Stimulated activated CD8-positive, alpha-beta memory T cell treated with anti-CD3 and anti-CD28 coated beads, Interleukin-7, amount 100 ng/mL, for 1 hour (primary cell): ENCODE measurements at places on chromosomes 13 and 19.
A peak's percentile ranks its signal among the peaks of the same experiment; 100 is the strongest.

DNA sequence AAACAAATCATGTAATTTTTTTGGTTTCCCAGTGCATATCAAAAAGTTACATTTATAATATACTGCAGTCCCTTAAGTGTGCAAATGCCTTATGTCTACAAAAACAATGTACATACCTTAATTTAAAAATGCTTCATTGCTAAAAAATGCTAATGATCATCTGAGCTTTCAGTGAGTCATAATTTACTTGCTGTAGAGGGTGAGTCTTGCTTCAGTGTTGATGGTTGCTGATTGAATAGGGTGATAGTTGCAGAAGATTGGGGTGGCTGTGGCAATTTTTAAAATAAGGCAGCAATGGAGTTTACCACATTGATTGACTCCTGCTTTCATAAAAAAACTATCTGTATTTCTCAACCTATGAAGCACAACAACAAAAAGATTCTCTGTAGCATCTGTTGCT lies 613.9 kb downstream of the TBC1D4 start:
- no peak for DNase-seq

GRCh38 chr19:19777692-19778091 lies 43.9 kb downstream of the ZNF506 start:
- DNase-seq, result no peak

GRCh38 chr19:49488863-49489537 lies 1.6 kb downstream of the RPL13A start:
- no peak for DNase-seq

- no peak for DNase-seq
Measured at GRCh38 chr13:31172001-31172400, 10.3 kb upstream of the HSPH1 start.

GRCh38 chr13:109105899-109106298 lies 476.5 kb downstream of the MYO16 start:
- DNase-seq, result no peak

DNA sequence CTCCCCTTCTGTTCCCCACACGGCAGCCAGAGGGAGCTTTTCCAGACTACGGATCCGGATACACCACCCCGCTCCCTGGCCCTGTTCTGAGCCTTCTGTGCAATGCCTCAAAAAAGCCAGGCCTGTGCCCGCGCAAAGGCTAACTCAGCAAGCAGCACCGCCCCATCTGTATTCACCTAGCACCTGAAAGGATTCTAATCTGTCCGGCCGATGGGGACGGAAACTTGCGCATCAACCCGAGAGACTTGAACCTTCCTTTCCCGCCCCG lies 589 bp downstream of the ZBTB45 start:
- DNase-seq, result no peak

- DNase-seq, result no peak
Measured at GRCh38 chr19:5286465-5287029, 54.1 kb downstream of the PTPRS start.

- no peak for DNase-seq
Measured at GRCh38 chr13:25848812-25849745, 202.7 kb downstream of the SHISA2 start.

- no peak for DNase-seq
Measured at GRCh38 chr13:84294576-84294975, 412.3 kb upstream of the SLITRK1 start.

DNA sequence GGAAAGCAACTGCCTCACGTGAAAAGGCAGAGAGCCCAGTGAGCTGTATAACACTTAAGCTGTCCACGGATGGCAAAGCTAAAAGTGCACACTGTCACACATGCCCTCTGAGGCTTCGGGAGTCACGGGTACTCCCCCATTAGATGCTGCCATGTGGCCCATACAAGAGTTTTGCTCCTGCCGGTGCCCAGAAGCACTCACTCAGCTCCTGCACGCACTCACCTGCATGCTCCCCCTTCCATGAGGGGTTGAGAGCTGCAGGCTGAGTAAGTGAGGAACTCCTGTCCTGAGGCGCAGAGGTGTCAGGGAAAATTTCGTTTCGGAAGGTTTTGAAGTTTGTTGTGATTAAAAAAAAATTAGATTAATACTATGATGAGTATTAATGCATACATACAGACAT lies 939.2 kb upstream of the ATXN8OS start:
- DNase-seq, result no peak

- no peak for DNase-seq
Measured at GRCh38 chr19:595326-596262, 5.9 kb downstream of the HCN2 start.

GRCh38 chr13:87941226-87941625 lies 270.1 kb downstream of the SLITRK5 start:
- no peak for DNase-seq

DNA sequence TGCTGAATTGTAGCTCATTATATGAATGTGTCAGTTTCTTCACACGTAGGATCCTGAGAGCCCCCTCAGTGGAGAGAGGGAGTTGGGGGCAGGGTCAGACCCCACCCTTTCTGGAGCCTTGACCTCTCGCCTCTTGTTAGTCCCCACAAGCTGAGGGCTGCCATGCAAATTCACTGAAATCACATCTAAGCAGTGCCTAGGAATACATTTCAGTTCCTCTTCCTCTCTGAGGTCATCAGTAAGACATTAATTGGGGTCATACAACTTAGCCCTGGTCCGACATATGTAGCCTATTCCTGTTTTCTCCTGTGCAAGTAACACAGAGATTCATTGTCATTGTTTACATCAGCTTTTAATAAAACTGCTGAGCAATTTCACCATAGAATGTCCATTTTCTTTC lies 30.0 kb downstream of the MYO9B start:
- no peak for DNase-seq

DNA sequence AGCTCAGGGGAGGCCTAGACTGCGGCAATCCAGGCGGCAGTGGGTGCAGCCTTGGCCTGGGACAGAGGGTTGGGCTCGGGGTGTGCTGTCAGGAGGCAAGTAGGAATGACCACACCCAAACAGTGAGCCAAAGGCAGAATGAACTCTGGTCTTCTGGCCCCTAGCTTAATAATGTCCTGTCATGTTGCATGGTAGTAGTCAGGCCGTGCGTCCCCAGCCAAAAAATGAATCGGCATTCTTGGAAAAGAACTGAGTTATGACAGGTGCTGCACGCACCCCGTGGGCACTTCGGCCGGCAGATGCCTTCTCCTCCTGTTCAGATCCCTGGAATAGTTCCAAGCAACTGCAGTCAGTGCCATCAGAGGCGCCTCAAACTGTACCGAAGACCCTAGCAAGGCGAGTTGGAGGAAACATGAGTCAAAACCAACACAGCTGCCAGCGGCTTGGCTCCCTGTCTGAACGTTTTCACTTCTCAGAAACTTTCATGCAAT lies 55.9 kb downstream of the ATP7B start:
- no peak for DNase-seq

DNA sequence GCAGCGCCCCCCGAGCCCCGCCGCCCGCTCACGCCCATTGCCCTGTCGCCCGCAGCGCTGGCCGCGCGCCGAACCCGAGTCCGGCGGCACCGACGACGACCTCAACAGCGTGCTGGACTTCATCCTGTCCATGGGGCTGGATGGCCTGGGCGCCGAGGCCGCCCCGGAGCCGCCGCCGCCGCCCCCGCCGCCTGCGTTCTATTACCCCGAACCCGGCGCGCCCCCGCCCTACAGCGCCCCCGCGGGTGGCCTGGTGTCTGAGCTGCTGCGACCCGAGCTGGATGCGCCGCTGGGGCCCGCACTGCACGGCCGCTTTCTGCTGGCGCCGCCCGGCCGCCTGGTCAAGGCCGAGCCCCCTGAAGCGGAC lies 518 bp downstream of the KLF2 start:
- DNase-seq, result no peak

GRCh38 chr13:48896312-48896711 lies 79.4 kb upstream of the FNDC3A start:
- DNase-seq, result no peak

DNA sequence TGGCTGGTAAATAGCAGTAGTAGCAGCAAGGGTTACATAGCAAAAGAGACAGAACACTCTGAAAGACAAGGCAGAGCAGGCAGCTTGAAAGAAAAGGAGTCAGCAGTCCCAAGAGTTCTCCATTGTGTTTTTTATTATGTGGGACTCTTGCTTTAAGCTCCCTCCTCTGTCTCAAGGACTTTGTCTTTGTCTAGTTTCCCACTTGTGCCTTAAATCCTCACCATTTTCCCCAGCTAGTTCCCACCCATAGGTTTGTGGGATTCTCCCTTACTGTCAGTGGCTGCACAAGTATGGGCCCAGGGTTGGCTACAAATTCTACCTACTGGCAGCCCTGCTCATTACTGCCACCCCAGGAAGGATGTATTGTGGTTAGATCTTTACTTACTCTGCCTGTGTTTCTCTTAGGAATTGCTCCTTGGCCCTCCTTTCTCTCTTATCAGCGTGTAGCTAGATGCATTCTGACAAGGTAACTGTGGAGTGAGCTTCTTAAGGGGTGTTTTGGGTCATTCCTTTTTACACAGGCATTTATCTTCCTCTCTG lies 413.4 kb upstream of the PCDH9 start:
- DNase-seq, result no peak

GRCh38 chr19:5030136-5030820 lies 61.4 kb downstream of the KDM4B start:
- DNase-seq, result no peak

DNA sequence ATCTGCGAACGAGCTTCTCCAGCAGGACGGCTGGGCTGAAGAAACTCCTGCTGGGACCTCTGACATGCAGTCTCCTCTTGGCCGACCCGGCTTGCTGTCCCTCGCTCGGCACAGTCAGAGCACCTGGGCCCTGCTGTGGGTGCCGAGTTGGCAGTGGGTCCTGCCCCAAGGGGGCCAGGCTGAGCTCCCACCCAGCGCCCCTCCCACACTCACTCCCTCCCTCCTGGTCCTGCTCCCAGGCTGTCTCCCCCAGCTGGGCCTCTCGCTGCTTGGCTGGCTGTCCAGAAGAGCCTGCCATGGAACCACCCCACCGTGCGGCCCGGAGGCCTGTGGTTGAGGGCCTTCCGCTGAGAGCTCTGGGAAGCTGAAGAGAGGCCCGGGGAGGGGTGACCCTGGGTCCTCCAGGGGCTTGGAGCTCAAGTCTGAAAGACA lies 6.0 kb downstream of the AKT2 start:
- DNase-seq, result no peak

DNA sequence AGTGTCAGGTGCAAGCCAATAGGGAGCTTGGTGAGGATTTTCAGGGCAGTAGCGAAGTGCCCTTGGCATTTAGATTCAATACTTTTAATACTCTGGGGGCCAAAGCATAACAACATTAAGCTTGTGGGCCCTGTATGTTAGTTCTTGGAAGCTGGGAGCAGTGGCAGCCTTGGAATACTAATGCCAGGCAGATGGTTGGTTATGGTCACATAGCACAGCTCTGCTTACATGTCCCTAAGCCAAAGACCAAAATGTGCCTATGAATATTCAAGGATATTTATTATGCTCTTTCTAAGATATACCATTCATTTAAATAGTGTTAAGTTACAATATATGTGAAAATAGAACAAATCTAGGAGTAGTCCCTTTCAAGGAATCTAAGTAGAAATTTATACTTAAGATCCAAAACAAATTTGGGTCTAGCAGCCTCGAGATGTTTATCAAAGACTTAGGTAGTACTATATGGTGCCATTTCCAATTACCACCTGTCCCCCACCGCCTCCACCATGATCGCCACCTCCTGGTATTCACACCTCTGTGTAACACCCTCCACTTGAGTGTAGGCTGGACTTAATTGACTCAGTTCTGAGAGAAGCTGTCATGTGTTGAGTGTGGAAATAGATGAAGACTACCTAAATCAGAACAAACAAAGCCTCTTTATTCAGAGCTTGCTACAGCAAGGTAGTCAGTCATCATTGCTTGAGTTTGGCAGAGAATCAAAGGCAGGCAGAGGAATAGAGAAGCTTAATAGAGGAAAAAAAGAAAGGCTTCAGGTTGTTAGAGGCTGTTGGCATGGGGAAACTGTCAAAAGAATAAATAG lies 261.0 kb downstream of the GPC5 start:
- no peak for DNase-seq

GRCh38 chr13:97226013-97226412 lies 3.9 kb downstream of the MBNL2 start:
- DNase-seq, result no peak

GRCh38 chr19:43152214-43152613 lies 34.1 kb downstream of the PSG5 start:
- no peak for DNase-seq

GRCh38 chr19:7742991-7743390 lies 4.3 kb downstream of the CD209 start:
- no peak for DNase-seq

DNA sequence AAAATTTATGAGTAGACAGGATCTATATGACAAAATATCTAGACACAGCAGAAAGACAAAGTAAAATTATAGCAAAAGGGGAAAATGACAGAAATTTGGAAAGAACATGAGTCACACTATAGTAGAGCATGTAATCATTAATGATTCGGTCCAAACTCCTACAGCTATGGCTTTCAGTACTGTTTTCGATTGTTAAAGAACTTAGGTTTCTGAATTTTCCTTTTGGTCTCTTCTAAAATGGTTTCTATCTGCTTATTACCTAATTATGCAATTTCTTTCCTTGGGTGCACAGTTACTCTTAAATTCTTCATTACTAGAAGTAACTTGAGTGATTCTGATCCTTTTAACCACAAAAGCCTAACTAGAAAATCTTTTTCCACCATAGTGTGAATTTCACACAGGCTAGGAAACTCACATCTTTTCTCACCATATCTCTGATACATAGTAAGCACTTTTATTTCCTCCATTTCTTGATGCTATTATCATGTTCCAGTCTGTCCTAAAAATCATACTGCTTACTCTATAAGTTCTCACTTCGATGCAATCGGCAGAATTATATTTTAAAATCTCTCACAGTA lies 1101.4 kb downstream of the PCDH9 start:
- no peak for DNase-seq

GRCh38 chr19:39397360-39398296 lies 6.5 kb downstream of the MED29 start:
- DNase-seq, result peak; percentile 89

DNA sequence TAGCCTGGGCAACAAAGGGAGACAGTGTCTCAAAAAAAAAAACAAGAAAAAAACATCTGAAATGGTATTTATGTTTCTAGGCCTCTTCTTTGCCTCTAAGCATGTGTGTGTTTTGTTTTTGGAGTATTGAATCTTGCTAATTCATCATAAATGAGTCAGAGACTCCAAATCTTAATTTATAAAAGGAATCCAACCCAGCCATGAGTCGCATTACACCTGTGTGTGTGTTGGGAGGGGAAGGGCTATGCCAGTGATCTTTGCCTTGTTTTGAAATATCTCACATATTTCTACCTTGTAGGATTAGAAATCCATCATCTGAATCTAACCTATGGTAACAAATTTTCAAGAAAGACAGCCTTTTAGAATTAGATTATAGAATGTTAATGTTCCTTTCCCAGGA lies 4.0 kb downstream of the ZNF331 start:
- no peak for DNase-seq

DNA sequence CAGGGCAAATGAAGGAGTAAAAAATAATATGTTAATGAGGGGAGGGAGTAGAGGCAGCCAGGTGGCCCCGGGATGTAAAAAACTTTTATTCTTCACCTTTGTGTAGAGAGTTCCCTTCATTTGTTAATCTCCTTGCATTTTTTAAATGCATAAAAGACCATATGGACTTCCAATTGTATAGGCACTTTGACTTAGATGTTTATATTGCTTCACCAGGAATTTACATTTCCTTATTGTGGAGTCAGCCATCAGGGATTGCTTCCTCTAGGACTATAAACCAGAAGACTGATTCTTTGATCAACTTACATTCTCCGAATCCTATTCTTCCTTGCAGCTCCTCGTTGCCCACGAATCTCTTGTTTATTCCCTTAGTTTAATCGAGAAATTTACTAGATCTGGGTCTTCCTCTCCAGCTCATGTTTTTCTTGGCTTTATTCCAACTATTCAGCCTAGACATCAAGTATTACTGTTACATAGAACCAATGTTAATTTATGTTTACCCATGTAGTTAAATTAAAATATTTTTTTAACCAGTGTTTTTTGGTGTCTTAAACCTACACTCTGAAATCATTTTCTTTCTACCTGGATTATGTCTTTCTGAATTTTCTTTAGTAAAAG lies 1187.0 kb upstream of the SLC10A2 start:
- DNase-seq, result no peak
